ENCODE measurements at places on chromosomes 11 and 22.

DNA sequence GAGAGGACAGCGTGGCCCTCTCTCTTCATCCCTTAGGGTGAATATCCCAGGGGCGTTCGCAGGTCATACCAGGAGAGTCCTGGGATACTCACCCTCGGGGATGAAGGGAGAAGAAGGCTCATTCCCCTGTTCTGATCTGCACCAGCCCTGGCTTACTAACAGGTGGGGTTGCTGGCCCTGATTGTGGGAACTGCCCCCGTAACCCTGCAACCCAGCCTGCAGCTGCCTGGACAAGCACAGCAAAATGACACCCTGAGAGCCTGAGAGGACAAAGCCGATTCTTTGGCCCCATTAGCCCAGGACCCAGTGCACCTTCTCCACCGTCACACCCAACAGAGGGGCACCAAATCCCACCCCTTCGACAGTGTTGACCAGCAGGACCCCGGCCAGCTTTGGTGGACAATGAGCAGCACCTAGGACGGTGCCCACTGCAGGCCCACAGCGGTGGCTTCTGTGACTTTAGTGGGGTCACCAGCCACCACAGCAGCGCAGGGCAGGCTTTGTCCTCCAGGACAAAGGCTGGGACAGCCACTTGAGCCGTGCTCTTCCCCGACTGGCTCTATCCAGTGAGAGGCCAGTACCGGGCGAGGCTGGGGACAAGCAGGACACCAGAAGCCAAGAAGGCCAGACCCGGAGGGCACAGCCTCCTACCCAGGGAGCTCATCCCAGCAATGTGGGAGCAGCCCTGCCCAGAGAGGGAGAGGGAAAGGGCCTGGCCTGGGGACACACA is 98.5 kb upstream of the RTL6 start:
- DNase-seq: no peak

GRCh38 chr11:18203723-18204122 is 31.1 kb downstream of the MRGPRX4 start:
- peak; percentile 36 for DNase-seq

GRCh38 chr11:117020287-117020686 is 77.9 kb downstream of the SIK3 start:
- DNase-seq: no peak

- no peak for DNase-seq
These were observed 29.7 kb downstream of the KIAA0930 start for GRCh38 chr22:45210991-45211390.

GRCh38 chr11:75720639-75721038 is 3.0 kb downstream of the MOGAT2 start:
- DNase-seq: no peak

- DNase-seq: no peak
These were observed 54.7 kb upstream of the KIRREL3 start for GRCh38 chr11:127055236-127055635.

- peak; percentile 92 for DNase-seq
These were observed 80.7 kb upstream of the PPARA start for GRCh38 chr22:46069521-46070214.

DNA sequence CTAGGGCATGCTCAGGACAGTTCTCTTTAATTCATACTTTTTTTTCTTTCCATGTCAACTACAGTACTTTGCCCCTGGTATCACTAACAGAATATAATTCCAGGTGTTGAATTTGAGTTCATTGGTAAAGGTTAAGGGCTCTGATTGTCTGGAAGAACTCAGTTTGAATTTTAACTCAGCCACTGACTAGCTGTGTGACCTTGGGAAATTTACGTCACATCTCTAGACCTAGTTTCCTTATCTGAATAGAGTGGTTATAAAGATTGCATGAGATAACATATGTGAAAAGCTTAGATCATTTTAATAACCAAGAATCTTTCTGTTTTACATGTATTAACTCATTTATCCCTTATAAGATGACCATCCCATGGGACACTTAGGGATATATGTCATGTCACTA is 15.8 kb upstream of the ZC3H12C start:
- DNase-seq: no peak

DNA sequence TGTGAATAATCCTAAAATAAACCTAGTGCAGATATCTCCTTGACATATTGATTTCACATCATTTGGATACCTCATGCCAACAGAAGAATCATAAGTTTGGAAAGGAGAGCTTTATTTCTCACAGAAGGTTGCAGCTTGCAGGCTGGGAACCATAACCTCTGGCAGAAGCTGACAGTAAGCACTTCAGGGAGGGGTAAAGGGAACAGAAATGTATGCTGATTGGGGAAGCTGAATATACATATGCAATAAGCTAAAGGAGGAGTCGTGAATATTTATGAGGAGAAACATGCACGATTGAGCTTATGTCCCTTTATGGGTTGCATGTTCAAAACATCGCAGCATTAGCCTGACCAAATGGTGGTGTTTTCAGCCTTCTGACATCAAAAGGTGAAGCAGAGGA is 814.5 kb downstream of the TBC1D22A start:
- no peak for DNase-seq

GRCh38 chr22:27004434-27004833 is 347.0 kb downstream of the MIAT start:
- no peak for DNase-seq

DNA sequence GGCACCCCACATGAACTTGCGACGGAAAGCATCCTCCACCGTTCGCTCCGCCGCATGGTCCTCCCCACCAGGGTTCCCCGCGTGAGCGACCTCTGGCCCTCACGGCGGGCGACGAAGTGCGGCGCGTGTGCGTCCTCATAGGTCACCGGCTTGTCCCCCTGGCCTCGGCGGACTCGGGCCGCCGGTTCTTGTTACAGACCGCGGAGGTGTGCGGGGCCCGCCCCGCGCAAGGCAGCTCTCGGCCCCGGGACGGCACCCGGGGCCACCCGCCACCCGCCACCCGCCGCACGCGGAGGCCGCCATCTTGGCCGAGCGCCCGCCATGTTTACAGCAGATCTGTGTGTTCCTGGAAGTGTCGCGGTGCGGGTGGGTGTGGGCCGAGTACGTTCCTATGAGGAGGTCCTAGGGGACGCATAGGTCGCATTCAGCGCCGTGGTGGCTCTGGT is 3.5 kb upstream of the IFITM2 start:
- DNase-seq: no peak

DNA sequence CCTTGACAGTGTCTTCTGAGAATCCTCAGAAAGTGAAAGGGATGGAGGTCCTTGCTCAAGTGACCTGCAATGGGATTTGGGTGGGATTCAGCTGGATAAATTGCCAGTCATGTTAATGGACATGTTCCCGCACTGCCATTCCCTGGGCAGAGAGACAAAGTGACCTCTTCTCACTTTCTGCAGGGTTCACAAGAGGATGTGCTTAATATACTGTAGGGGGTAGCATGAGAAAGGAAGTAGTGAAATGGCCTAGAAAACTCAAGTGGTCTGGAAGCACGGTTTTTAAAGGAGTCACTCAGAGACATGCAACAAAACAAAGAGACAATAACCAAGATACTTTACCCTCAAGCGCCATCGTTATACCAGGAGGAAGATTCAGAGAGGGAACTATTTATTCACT is 70.2 kb downstream of the NELL1 start:
- peak; percentile 68 for DNase-seq

DNA sequence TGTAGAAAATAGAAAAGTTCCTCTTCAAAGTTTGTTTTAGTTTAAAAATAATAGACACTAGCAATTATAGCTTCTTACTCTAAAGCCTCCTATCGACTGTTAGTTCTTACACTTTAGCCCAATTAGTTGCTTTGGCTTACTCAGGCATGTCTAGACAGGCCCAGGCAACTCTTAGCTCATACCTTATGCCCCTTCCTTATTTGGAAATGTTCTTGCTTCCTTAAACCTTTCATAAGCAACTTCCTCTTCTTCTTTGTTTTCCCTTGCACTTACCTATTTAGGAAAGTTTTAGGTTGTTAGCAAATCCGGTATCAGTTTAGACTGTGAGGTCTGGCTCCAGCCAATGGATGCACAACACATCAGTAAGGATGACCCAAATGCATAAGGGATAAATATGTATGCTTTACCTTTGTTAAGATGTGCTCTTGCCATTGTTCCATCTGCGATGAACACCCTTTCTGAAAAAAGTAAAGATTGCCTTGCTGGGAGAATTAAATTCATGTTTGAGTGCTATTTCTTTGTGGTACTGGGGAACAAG is 1277.5 kb upstream of the CNTN5 start:
- DNase-seq: no peak

DNA sequence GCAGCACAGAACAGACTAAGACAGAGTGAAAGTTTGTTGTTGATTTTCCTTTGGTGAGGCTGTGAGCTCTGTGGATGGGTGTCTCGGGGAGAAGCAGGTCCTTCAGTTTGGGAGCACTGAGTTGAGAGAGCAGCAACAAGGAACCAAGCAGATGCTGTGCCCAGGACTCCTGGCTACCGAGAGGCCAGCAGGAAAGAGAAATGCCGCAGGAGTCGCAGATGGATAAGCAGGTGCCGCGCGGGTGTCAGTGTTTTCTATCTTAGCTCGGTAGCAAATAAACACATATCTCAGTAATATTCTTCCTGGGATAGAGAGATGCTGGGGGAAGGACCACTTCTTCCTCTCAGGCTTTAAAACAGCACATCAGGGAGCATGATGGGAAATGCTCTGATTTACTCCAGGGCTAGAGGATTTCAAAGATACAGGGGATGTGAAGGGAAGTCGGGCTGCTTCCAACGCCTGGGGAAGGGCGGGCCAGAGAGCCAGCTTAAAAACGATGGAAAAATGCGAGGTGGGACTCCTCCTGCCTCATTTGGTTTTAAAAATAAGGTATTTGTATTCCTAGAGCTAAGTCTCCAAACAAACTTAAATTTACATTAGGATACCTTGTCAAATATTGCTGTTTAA is 470.7 kb upstream of the B3GAT1 start:
- DNase-seq: no peak

DNA sequence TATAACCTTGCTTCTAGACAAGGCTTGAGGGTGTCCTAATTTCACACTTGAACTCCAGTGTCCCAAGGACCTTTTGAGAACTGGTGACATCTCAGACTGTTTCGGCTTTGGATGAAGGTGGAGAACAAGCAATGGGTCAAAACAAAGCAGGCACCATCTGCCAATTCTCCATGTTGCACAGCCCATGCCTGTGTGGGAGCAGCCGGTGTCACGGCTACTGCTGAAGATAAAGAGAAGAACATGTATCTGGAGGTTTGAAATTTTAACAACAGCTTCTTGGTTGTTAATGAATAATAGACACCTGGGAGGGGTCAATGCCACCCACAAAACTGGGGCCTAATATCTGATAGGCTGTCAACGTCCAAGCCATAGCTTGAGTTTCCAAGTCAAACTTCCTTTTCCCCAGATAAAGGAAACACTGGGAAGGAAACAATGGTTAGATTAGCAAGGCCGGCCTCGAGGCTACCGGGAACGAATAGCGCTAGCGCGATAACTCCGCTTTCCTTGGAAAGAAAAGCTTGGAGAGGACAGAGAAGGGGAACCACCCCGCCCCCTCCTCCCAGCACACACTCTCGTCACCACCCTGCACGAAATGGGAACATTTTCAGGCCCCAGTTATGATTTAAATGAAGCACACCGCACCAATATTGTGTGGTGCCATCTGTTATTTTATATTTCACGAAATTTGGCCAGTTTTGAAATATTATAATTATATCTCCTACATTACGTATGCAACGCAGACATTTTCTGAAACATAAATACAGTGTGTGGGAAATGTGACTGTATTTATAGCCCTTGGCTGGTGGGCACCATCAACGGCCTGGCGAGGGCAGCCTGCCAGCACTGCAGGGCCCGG is 21.8 kb upstream of the OPCML start:
- DNase-seq: no peak

DNA sequence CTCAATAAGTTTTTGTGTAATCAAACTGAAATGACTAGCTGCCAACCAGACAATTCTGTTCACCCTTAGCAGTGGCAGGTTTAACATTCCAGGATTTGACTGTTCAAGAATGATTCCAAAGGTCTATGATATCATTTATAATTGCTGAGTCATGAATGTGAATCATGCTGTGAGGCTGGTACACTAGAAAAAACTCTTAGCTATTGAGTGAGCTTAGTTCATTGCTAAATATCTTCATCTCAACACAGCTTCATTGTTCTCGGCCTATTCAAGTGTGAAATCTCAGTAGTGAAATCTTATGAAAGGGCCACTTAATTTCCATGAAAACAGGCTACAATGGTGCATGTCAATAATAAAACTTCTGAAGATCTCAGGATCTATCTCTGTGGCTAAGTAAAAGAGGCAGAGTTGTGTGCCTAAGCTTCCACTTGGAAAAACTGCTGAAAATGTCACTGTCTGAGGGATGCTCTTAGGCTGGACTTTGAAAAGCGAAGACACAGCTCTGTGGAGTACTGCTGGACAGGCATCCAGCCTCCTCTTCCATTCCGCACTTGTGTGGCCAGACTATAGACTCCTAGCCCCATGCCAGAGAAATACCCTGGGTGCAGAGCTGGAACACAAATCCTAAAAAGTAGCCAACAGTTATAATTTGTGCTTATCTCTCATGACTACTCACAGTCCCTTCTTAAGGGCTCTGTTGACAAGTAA is 12.8 kb downstream of the AQP11 start:
- no peak for DNase-seq

DNA sequence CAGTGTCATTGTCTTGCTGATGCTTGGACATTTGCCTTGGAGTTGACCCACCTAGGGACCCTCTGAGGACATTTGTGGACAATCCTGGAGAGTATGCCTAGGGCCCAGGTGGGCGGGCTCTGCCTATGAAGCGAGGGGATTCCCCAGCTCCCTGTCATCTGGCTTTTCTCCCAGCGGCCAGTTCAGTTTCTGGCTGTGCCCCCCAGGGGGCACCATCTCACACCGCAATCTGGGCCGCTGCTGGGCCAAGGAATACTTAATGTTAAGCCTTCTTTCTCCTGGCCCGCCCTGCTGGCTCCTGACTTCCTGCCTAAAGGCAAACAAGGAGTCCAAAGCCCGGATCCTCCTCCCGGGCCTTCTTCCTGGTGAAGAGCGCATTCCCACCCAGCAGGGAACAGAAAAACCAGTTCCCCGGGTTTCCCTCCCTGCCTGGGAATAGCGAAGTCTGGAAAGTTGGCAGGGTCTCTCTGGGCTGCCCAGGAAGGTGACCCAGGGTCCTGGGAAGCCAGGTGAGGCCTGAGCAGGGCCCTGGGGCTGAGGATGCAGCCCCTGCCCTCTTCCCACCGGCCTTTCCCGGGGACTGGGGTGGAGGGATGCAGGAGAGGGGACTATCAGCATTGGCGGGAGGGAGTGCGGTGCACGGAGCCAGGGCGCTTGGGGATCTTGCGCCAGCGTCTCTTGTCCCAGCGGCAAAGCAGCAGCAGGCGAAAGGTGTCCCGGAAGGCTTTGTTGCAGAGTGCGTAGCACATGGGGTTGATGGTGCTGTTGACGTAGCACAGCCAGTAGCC is 11.9 kb downstream of the CHRM1 start:
- DNase-seq: peak; percentile 22

DNA sequence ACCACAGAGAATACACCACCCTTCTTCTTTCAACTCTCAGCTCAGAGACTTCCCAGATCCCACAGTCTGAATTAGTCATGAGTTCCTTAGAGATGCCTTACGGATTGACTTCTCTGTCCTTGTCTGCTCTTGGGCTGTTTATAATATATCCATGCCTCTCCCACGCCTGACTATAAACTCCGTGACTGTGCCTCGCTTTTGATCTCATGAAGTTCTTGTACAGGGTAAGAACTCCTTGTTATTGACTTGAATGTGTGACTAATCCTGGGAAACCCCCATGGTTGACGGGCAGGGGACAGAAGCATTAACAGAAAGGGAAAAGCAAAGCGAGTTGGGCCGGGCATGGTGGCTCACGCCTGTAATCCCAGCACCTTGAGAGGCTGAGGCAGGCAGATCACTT is 62.4 kb upstream of the POU2AF1 start:
- DNase-seq: no peak

Data from NCI-H345 (cell line).